ENCODE measurements at places on chromosomes 4 and X.

DNA sequence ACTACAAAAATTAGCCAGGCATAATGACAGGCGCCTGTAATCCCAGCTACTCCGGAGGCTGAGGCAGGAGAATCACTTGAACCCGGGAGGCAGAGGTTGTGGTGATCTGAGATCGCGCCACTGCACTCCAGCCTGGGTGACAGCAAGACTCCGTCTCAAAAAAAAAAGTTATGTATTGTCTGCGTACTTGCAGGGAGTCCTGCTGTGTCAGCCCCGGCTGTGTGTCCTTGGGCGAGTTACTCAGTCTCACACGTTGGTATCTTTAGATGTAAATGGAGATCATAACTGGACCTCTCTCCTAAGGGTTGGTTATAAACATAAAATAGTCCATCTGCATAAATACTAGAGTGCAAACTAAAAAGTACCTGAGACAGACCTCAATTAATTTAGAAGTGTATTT lies 22.7 kb upstream of the TBC1D14 start:
- no peak for DNase-seq

GRCh38 chr4:140174543-140174942 lies 20.6 kb upstream of the MAML3 start:
- DNase-seq: no peak

- DNase-seq: no peak
Measured at GRCh38 chr4:155033604-155034003, 174.8 kb upstream of the NPY2R start.

- DNase-seq: no peak
Measured at GRCh38 chr4:2762048-2762447, 5.9 kb upstream of the TNIP2 start.

DNA sequence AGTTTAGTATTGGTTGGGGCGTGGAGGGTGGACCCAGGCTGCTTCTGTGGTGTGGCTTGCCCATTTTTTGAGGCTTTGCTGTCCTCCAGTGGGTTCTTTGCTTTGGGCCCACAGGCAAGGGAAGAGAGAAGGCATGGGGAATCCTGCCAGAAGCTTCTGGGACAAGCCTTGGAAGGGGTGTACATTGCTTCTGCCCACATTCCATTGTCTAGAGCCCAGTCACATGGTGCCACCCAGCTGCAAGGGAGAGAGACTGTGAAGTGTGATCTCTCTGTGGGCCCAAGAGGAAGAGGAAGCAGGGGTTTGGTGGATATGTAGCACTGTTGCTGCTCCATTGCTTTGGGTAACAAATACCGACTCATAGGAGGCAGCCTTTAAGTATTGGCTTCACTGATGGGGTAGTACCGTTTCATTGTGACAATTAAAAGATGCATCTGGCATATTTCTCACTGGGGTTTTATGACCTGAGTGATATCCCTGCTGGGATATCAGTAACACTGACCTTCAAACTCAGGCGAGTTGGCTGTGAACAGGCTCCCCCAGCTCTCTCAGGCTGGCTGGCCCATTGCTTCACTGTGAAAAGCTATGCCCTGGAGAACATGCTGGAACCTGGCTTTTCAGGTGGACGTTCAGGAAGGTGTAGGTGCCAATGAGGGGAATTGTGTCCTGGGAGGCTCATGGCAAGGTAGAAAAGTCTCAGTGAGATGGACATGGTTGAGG lies 85.9 kb downstream of the CLDN34 start:
- no peak for DNase-seq

DNA sequence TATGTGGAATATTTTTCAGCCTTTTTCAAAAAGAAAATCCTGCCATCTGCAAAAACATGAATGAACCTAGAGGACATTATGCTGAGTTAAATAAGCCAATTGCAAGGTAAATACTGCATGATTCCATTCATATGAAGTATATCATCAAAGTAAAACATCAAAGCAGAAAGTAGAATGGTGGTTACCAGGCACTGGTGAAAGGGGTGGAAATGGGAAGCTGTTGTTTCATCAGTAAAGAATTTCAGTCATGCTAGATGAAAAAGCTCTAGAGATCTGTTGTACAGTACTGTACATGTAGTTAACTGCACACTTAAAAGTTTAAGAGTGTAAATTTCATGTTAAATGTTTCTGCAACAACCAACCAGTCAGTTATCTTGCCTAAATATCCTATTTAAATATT lies 196.8 kb upstream of the ADGRL3 start:
- DNase-seq: no peak

DNA sequence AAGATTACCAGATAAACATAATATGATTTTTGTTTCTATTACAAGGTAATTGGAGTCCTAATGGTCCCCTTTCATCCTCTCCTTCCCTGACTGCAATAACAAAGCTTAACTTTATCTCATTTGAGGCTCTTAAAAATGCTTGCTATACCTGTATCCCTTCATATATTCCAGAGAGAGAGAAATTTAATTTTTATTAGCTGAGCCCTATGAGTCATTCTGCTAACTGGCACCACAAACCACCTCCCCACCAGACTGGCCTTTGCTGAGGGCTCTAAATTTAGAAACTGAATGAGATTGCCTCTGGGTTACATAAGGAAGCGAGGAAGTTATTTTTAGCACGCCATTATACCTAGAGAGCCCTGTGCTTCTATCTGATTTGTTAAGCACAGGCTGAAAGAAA lies 27.4 kb downstream of the CBLL2 start:
- peak; percentile 68 for DNase-seq

DNA sequence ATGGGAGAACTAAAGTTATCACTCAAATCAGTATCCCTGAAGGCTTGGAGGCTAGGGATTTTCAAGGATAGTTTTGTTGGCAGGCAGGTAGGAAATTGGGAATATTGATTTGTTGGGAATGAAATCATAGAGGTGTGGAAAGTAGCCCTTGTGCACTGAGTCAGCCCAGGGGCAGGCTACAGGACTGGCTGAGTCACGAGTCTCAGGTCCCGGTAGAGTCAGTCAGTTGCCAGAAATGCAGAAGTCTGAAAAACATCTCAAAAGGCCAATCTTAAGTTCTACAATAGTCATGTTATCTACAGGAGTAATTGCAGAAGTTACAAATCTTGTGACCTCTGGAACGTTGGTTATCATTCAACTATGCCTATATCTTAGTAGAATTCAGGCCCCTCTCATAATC lies 153.1 kb downstream of the GC start:
- no peak for DNase-seq

DNA sequence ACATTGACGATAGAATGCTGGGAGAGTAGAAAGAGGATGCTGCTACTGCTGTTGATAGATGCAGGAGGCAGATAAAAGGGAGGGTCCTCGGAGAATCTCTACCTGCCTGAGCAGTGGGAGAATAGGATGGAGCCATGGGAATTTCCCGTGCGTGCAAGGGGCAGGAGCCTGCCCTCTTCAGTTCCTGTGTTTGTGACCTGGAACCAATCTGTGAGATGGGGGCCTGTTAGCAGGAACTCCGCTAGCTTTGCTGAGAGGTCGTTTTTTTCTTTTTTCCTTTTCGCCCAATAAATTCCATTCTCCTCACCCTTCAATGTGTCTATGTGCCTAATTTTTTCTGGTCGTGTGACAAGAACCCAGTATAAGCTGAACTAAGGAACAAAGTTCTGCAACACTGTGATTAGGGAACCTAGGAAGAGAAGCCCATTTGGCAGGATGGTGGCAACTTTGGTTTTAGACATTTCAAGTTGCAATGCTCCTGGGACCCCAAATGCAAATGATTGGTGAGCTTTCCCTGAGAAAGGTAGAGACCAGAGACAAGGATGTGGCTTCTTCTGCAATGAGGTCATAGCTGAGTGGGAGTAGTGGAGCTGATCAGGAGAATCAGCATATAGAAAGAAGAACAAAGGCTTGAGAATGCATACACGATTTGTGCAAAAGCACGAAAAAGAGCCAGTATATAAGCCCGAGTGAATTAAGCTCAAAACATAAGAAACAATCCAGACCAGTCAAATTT lies 23.9 kb downstream of the SLC39A8 start:
- no peak for DNase-seq

DNA sequence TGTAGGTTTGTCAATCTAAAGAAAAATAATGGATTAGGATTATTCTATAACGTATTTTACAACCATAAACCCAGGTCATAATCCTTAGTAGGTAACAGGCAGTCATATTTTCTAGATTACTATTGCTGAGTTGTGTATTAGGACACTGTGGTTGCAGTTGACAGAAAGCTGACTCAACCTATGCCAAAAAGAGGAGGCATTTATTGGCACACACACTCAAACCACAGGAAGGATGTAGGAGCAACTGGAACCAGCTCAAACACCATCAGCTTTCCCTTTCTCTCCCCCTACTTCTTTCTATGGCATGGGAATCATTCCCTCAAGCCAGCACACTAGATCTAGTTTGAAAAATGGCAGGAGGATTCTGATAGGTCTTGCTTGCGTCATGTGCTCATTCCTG lies 136.4 kb upstream of the FAM9C start:
- no peak for DNase-seq

GRCh38 chr4:10317345-10317744 lies 139.9 kb downstream of the ZNF518B start:
- no peak for DNase-seq

DNA sequence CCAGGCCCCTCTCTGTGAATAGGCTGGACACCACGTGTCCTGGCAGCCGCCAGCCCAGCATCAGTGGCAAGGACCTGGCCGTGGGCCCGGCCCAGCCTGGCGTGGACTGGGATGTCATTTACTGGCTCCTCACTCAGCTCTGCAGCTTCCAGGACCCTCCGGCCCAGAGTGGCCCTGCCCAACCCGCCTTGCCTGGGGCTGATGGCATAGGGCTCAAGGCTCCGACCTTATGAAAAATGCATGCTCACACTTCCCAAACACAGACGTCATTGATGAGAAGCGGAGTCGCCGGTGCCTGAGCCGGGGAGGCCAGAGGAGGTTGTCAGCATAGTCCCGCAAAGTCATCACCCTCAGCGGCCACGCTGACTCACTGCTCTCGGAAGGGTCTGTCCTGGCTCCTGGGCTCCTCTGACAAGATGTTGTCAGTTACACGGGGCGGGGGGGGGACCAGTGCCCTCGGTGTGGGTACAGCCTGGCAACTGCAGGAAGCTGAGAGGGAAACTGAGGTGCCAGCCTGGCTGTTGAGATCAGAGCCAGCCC lies 14.3 kb downstream of the CFAP99 start:
- no peak for DNase-seq

DNA sequence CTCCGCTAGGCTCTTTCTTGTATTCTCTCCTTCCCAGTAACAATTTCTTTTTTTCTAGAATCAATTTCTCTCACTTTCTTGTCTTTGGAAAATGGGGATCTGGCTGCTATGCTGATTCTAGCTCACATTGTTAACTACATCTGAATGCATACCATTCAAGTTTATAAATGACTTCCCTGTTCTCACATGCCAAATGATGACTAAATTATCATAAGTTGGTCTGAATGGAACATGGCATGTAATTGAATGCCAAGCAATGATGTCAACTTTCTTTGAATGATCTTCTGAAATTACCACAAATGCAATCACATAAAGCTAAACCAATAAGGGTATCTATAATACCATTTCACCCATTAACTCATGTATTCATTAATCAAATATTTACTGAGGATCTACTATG lies 2.7 kb upstream of the ITM2A start:
- no peak for DNase-seq

DNA sequence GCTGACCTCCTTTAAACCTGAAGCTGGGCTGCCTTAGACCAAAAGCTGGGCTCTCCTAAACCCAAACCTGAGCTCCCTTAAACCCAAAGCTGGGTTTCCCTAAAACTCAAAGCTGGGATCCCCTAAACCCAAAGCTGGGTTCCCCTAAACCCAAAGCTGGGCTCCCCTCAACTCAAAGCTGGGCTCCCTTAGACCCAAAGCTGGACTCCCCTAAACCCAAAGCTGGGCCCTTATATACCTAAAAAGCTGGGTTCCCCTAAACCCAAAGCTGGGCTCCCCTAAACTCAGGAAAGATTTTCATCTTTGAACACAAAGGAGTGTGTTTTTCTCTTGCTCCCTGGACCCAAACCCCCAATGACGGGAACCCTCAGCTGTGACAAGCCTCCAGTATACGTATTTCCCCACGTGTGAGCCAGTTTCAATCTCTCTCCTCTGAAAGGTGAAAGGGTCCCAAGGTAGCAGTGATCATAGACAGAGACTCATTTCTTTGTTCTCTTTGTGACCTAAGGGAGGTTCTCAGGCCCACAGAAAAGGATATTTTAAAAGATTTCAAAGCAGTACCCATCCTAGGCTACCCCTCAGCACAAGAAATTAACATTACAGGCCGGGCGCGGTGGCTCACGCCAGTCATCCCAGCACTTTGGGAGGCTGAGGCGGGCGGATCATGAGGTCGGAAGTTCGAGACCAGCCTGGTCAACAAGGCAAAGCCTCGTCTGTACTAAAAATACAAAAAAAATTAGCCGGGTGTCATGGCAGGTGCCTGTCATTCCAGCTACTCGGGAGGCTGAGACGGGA lies 31.3 kb upstream of the ASMTL start:
- no peak for DNase-seq

- no peak for DNase-seq
Measured at GRCh38 chr4:1098311-1098925, 14.9 kb downstream of the RNF212 start.

- DNase-seq: peak; percentile 2
Measured at GRCh38 chr4:88533937-88534750, 10.6 kb upstream of the PYURF start.

GRCh38 chr4:93654211-93654610 lies 174.3 kb upstream of the ATOH1 start:
- no peak for DNase-seq

DNA sequence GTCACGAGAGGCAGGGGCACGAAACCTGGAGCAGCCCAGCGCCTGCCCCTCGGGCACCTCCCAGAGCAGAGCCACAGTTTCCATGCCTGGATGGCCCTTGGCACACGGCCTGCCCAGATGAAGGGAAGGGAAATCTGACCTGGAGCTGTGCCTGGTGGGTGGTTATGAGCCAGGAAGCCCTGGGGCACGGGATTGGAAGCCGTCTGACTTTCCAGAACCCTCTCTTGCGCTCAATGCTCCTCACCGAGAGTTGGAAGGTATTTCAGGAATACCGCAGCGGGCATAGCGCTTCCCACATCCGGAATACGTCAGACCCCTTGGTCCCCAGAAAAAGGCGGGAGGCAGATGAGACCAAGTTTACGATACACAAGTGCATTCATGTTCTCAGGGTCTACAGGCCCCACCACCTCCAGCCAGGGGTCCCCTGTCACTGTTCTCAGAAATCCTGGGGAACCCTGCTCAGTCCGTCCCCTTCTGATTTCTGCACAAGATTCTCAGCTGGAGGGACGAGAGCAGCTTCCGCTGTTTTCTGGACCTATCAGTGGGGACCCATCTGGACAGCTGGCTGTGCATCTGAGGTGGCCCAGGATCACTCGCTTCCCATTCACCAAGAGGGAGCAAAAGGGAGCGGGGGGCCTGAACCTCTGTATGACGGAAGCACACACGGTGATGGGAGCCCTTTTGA lies 172.9 kb downstream of the AFAP1 start:
- DNase-seq: no peak
